ENCODE measurements at places on chromosomes 12 and 14.

DNA sequence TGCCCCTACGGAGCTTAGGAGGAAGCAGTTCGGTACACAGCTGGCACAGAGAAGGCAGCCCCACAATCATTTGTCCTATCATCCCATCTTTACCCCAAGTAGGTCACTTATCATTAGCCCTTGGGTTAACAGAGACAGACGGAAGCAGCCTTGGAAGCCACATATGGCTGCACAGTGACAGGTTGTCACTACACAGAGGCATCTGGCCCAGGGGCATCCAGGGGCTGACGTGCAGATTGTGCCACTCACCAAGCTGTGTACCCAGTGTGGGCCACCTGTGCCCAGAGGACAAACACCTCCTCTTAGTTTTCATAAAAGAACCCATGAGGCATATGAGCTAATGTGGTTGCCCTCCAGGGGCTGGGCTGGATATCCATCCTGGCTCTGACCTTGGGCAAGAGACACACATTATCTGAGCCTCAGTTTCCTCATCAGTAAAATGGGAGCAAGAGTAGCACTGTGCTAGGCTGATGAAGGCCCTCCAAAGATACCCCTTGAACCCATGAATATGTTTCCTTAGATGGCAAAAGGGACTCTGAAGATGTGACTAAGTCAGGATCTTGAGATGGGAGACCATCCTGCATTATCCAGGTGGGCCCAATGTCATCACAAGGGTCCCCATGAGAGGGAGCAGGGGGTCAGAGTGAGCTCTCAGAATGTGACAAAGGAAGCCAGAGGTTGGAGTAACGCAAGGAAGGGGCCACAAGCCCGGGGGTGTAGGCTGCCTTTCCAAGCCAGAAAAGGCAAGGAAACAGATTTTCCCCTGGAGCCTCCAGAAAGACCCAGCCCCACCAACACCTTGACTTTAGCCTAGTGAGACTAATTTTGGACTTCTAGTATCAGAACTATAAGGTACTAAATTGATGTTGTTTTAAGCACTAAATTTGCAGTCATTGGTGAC lies 64.6 kb downstream of the C14orf132 start:
- DNase-seq = no peak

DNA sequence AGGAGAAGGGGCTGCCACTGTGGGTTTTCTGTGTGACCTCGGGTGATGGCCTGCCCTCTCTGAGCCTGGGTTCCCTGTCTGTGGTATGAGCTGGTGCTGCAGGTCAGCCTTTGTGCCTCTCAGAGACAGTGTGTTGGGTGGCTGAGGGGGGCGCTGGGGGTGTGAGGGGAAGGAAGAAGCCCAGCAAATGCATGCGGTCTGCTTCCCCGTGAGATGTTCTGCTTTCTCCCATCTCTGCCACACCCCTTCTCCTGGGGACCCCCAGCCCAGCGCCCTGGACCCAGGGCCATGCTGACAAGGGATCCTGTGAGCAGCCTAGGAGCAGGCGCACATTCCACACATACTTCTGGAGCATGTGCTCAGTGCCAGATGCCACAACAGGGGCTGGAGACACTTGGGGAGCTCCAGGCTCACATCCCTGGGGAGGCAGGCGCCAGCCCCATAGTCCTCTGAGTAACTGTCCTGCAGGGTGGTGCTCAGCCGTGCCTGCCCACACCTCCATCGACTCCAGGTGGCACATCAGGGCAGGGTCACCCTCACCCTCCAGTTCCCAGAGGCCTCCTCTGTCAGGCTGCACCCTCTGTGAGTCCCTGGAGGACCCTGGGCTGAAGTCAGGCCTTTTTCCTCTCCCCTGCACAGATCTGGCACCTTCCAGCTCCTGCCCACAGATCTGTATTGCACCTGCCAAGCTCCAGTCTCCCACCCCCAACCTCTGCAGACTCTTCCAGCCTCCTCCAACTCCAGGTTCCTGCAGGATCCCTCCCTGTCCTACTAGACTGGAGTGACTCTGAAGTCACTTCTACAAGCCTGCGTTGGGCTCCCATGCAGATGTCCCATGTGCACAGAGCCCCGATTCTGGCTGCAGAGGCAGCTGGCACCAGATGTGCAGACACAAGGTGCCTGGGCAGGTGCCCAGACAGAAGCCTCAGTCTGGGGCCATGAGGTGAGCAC lies 205.6 kb downstream of the KIF26A start:
- no peak for DNase-seq

DNA sequence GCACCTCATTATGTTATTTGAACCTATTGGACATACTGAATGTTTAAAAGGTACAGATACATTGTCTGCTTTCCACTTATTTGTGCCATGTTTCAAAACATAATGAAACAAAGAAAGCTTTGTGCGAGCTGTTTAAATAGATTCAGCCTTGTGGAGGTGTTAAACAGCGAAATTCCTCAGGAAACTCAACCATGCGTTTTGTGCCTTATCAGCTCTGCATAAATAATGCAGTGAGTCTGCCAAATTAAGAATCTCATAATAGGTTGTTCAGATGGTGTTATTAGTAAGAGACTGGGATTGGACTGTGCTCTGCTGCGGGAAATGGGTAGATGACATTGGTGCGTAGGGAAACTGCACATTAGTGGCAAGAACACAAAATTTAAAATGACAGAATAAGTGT lies 163.7 kb upstream of the CLEC14A start:
- DNase-seq = no peak

DNA sequence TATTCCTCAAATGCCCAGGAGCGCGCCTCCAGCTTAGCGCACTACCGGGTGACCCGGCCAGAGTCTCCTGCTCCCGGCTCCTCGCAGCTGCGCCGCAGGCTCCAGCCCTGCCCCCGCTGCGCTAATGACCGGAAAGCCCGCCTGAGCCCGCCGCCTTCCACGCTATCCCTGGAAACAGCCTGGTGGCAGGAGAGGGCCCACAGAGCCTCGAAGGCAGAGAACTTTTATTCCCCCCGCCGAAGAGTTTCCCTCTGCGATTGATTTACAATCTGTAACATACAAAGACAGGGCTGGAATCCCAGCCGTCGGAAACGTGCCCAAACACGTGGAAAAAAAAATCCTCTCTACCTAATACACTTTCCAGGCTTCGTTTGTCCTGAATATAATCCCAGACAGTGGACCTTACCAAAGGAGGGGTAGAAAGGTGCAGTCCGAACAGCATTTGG lies 1.5 kb downstream of the COL2A1 start:
- no peak for DNase-seq

- no peak for DNase-seq
Observed at GRCh38 chr12:114732426-114733030, 48.6 kb upstream of the TBX3 start.

- no peak for DNase-seq
Observed at GRCh38 chr14:87102811-87103378, 890.1 kb downstream of the GALC start.

DNA sequence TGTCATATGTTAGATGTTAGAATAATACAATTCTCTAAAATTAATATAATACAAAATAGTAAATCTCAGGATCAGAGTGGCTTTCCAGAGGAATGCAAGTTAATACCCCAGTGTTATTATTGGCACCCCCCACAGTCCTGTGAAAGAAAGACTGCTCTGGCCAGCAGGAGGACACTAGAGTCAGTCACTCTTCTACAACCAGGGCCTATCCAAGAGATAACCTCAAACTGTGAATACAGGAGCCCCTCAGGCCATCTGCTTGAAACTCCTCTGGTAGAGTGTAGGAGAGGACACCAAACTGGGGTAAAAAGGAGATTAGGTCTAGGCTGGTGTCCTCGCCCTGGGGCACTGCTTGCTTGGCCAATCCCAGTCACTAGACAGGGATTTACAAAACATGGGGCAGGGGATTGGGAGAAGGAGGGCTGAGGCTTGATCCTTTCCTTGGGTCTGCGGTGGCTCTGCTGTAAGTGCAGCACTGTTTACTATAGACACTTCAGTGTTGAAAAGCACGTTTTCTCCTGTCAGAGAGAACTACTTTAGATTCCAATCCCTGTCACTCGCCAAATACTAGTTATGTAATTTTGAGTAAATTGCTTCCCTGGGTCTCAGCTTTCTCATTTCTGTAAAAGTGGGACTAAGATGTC lies 44.5 kb upstream of the PTPRR start:
- DNase-seq = no peak

- DNase-seq = no peak
Observed at GRCh38 chr14:105337966-105338741, 23.6 kb downstream of the PACS2 start.

DNA sequence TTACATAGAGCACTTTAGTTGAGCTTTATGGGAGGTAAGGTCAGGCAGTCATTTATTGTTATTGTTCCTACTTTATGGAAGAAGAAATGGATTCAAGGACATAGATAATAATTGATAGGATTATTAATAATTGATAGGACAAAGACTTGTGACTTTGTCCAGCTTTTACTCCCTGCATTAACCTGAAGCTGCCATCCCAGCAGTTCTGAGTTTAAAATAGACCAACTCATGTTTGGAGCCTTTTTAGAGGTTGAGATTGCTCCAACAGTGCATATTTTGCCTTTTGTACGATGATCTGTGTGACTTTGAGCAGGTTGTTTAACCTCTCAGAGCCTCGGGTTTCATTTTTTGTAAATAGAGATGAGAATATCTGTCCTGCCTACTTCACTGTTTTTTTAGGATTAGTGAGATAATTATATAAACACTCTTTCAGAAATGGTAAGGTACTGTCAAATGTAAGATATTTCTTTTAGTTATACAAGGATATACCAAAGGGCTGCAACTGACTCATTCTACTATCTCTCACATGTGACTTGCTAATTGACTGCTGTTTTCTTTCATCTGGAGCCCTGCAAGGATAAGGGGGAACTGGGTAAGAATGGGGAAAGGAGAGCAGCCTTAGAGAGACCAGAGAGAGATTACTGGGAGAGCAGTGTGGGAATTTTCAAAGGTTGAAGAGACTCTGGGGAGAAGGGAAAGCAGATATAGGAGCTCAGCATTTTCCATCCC lies 15.3 kb downstream of the WDR20 start:
- no peak for DNase-seq

DNA sequence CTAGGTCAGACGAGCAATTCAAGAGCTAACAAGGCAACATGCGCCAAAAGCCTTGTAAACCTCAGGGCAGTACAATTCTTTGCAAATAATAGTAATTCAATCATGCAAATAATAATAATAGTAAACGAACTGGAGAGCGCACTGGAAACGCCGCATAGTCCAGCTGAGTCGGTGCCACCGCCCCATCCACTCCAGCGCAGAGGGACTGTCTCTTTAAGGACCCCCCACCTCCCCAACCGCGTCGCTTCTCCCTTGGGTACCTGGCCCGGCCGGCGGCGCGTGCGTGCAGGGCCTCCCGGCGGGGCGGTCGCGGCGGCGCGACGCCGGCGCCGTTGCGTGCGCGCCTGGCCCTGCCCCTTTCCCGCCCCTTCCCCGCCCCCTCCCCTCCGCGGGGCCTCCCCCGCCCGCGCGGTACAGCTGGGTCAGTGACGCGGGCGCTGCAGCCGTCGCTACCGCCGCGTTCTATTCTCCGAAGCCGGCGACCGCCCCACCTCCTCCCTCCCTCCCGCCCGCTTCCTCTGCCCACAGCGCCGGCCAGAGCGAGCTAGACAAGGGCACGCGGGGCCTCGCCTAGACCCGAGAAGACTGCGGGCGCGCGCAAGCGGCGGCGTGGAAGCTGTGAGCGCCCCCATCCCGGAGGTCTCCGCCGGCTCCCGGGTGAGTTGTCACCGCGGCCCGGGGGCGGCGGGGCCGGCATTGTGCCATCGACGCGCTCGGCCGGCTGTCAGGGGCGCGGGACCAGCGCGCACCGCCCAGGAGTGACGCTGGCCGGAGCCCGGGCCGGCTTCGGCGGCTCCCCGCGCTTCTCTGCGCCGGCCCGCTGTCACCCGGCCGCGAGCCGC lies at the start of gene SUSD6:
Gene SUSD6 (plus strand): TSS at position 425 of the 842 bp plus-strand sequence. CDS start 46,997 bp downstream, outside the sequence.
- peak; percentile 86 for DNase-seq

DNA sequence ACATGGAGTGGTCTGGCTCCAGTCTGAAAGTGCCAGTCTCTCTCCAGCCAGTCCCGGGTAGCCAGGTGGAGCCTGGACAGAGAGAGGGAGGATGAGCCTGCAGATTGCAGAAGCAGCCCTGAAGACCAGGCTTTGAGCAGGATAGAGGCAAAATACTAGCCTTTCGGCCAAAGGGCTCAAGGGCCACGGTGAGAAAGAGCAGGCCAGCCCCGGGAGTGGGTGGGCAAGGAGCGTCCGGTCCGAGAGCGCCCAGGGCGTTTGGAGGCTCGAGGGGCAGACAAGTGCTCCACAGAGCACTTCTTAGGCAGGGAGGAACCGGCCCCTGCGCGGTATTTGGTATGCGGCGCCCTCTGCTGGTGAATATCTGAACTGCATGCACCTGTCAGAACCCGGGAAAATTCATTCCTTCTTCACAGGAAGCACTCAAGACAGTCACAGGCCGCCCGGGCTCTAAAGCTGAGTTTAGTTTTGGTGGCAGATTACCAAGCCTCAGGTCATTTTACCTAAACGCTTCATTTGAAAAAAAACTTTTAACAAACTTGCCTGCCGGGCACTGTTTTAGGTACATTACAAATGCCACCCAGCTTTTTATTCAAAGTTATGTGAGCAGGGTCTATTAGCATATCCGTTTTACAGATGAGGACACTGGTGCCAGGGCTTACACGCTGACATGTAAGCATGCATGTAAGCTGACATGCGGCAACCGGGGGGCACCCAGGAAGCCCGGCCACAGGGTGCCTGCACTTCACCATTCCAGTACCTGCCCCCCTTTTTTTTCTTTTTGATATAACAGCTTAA lies 21.0 kb upstream of the PSMC1 start:
- peak; percentile 60 for DNase-seq

GRCh38 chr12:74415633-74416032 lies 122.0 kb upstream of the ATXN7L3B start:
- no peak for DNase-seq

GRCh38 chr14:38723959-38724358 lies 379.1 kb downstream of the SEC23A start:
- no peak for DNase-seq

DNA sequence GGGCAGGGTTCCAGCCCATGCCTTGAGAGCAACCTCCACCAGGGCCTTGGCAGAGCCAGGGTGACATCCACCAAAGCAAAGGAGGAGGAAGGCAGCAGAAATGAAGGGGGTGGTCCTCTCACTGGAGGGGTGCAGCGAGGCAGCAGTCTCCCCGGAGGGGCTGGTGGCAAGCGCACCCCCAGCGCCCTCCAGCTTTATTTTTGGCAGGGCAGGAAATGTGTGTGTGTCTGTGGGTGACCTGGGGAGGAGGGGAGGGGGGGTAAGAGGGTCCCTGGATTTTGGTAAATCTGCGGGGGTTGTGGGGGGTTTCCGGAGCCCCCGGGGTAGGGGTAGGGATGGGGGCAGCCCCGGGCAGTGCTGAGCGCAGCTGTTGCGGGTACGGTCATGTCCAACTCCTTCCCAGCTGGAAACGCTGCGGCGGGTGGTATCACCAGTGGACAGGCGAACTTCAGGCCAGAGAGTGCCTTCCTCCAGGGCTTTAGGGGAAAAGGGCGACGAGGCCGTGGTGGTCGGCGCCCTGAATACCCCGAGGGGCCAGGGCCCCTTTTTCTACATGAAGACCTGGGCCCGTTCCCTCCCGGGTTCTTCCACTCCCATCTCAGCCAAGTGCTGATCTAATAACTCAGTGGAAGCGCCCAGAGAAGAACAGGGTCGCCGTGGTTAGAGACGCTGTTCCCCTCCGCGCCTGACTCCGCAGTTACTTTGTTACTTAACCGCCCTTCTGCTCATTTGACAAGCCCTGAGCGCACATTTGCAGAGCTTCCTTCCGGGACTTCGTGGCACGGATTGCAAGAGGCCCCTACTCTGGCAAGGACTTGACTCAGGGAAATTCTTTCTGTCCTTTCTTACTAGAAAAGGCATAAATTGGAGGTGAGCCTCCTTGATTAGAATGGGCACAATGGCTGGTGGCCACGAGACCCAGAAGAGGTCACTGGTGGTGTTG lies 55.2 kb downstream of the FOS start:
- peak; percentile 67 for DNase-seq

- no peak for DNase-seq
Observed at GRCh38 chr14:42877716-42878115, 1271.0 kb downstream of the LRFN5 start.

- DNase-seq = no peak
Observed at GRCh38 chr14:93072659-93073357, 42.9 kb downstream of the ITPK1 start.

All from activated gamma-delta T cell treated with Interleukin-2 at 50 U/mL for 16 hours (primary cell).